ENCODE measurements at places on chromosomes 11 and 22.

- no peak for DNase-seq
Measured at GRCh38 chr11:10824888-10825287, 16.2 kb upstream of the EIF4G2 start.

DNA sequence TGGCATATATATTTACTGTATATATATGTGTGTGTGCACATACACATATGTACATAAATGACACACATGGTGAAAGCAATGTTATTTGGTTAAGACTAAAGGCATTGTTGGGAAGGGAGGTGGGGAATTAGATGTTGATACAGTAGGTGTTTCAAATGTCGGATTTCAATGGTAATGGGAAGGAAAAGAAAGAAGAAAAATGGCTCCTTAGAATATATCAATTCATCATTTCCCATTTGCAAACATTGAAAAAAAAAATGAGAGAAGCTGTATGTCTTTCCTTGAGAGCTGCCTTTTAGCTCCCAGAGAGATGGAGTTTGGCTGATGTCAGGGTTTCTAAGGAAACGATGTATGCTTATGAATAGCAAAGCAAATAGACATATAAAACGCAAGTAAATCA lies 33.4 kb upstream of the ATXN10 start:
- no peak for DNase-seq

DNA sequence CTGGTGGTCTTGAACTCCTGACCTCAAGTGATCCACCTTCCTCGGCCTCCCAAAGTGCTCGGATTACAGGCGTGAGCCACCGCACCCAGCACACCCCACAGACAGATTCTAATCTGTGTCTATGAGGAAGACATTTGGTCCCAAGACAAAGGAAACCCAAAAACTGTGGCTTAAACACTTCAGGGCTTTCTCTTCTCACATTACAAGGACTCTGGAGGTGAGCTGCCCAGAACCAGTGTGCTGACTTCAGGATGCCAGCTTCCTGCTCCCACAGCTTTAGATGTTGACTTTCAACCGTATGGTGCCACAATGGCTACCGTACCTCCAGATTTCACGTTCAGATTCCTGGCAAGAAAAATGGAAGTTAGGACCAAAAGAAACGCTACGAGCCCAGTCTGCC lies 32.2 kb upstream of the SYT7 start:
- DNase-seq = no peak

GRCh38 chr22:50656122-50657070 lies 16.2 kb upstream of the SHANK3 start:
- peak; percentile 67 for DNase-seq

GRCh38 chr11:65429724-65430405 lies 7.3 kb downstream of the NEAT1 start:
- DNase-seq = peak; percentile 38

Measured in AG08395 (cell line).